ENCODE measurements at places on chromosomes 2 and 18.

DNA sequence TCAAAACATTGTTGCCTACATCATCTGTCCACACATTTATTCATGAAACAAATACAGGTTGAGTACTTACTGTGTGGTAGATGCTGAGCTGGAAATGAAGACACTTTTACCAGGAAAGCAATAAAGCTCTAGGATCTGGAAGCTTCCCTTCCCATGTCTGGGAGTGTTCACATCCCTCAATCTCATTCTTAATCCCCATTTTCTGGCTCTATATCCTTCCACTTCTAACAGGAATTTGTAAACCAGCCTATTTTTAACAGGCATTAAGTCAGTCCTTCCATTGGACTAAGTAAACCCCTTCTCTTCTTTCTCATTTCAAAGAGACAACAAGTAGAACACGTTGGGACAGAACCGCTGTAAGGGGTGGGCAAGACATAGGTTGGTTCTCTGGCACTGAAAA lies 589.5 kb downstream of the ARHGAP15 start:
- no peak for DNase-seq

- DNase-seq = no peak
Measured at GRCh38 chr2:25115902-25116301, 52.5 kb downstream of the POMC start.

GRCh38 chr2:239882331-239882732 lies 142.8 kb downstream of the NDUFA10 start:
- DNase-seq = peak; percentile 40

DNA sequence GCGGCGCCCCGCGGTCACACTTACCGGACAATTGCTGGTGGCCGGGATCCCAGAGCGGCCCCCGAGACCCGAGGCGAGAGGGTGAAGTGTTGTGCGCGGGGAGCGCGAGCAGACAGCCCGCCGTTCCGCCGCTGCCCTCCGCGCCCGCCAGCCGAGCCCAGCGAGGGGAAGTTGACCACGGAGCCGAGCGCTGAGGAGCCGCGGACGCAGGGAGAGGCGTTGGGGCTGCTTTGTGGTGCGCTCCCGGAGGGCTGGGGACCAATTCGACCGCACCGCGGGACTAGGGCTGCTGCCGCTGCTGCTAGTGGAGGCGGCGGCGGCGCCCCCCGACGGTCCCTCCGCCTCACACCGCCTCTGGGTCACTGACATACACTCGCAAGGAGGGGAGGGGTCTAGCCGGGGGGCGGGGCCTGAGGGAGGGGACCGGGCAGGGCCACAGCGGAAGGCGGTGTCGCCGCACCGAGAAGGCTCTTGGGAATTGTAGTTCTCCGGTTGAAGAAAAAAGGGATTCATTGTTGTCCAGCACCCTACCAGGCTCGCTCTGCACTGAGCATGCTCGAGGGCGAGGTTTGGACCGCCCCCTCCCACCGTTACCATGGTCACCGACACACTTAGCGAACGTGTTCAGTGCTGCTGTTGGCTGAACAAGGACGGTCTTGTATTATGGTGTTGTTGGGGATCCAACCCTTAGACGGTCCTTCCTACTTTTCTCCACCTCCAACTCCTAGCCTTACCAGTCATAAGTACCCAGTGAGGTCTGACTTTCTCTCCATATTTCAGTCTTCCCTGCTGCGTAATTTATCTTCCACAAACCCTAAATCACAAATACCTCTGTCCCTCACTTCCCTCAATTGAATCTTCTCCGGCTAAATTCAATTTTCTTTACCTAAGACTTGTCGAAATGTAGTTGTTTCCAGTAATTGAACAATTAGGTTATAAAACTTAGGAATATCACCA lies at the start of gene PELI1:
TSS of gene PELI1 (minus strand) at position 364 of the 957 bp plus-strand sequence. CDS start 36,110 bp downstream, outside the sequence.
- DNase-seq = peak; percentile 90

GRCh38 chr2:8408560-8409460 lies 273.0 kb upstream of the ID2 start:
- no peak for DNase-seq

GRCh38 chr18:813172-814071 lies 1.4 kb upstream of the YES1 start:
- DNase-seq = peak; percentile 76

DNA sequence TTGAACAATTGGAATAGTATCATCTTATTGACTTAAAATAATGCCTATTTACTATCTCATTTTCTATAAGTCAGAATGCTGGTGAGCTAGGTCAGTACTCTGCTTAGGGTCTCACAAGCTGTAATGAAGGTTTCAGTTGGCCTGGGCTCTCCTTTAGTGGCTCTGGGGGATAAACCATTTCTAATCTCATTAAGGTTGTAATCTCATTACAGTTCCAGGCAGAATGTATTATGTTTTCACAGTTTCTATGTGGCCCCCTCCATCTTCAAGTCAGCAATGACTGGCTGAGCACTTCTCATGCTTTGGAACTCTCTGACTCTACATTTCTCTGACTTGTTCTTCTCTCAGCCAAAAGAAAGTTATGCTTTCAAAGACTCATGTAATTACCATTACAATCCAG lies 163.1 kb downstream of the CCDC178 start:
- no peak for DNase-seq

- DNase-seq = no peak
Measured at GRCh38 chr18:77145364-77145901, 12.8 kb upstream of the MBP start.

DNA sequence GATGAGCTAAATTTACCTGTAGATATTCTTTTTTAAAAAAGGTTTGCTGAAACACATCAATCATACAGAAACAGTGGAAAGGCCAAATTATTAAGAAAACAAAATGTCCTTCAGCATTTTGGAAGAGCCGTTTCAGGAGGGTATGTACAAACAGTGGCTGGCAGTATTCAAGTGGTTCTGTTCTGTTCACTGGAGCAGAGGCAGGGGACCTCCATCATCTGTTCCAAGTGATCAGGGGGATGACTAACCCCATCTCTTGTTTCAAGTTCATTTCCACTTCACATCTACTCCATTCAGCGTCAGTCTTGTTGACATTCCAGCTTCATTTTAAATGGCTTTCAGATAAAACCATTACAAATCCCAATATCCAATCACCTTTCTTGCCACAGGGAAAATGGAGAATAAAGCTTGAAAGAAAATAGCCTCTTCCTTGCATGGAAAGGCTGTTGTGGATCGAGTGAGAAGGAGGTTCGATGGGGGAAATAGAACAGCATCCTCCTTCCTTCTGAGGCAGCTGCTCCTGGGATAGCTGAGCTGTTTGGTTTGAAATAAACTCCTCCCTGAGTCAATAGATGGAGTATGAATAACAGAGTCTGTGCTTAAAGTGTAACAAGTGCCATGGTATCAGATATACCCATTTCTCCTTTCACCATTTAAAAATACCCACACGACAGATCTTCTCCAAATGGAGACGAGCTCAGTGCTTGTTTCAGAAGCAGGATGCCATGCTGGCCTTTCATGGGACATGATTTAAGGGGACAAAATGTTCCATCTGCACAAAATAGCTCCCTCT lies 63.7 kb upstream of the OTOF start:
- DNase-seq = no peak

DNA sequence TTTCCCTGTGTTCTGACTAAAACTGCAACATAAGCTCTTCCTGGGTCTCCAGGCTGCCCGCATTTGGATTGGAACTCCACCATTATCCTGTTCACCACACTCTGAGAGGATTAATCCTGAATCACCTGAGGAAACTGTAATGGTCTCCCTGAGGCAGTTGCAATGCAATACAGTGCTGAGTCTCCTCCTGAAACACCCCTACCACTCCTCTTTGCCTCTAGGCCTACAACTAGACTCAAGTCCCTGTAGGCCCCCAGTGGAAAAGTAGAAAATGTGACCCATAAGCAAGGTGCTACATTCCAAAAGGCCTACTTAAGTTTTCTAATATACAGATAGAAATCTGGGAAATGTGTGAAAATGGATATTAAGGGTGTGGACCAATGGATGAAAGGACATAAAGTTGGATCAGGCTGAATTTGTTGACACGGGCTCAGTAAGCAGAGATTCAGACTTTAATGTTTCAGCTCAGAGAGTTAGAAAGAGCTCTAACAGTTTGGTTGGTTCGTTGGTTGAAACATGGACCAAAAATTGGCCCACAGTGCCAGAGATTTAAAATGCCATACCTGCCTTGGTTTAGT lies 222.3 kb upstream of the ZC3H15 start:
- DNase-seq = no peak

DNA sequence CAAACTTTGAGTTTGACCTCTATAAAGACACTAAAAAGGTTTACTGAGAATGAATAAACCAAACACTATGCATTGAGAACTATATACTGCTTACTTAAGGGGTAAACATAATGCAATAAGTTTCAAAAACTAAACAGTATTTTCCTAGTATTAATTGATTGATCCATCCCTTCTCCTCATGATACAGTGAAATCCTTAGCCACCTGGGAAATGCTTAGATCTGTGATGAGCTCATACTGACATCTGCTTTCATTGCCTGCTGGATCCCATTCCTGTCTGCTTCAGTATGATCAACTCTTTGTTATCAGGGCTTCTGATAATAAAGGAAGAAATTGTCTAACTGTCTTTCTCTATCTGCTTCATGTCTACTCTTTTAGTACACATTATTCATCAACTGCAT lies 74.9 kb upstream of the UBE2E3 start:
- no peak for DNase-seq

DNA sequence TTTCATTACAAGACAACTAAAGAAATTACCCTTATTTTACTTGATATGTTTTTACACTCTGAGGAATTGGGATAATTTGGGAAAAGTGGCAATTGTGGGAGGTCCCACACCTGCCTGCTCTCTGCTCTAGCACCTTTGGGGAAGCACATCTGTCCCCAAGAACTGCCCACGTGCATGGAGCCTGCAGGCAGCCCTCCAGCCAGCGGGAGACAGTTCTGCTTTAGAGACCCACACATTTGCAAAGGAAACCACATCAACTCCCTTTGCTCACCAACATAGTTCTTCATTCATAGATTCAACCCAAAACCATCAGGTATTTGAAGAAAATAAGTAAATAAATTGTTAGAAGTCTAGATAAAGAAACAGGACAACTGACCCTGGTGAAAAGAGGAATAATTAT lies 239.9 kb upstream of the ID2 start:
- no peak for DNase-seq

DNA sequence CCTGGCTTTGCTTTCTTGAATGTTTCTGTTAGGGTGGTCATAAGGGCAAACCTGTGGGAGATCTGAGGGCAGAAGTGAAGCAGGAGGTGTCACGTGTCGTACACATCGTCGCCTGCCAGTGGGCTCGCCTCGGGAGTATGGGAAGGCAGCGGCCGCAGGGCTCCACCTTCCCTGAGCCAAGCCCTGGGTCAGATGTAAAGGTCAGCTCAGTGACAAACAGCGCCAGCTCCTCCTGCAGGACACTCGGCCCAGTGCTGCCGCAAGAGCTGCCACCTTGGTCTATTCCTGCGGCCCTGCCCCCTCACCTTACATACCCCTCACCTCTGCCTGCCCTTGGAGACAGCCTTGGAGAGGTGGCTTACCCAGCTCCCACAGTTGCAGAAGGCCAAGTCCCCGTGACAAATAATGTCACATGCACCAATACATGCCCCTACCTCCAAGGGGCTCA lies 64.2 kb downstream of the PSMG2 start:
- no peak for DNase-seq

- no peak for DNase-seq
Measured at GRCh38 chr2:14678761-14679160, 46.2 kb downstream of the LRATD1 start.

DNA sequence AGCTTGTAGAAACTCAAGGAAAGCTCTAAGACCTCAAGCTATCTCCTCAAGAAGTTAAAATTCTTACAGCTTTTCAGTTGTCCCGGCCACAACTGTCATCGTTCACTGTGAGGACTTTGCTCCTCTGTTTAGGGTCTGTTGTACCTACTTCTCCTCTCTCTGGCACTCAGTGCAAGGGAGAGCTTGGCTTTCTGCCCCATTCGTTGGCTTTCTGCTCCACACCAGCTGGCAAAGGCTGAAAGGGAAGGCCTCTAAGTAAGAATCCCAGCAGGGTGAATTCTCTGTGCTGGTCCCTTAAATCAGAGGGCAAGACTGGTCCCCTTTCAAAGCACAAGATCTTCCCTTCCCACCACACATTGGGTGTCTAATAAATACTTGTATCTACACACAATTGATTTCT lies 17.3 kb downstream of the ZBTB7C start:
- DNase-seq = no peak

DNA sequence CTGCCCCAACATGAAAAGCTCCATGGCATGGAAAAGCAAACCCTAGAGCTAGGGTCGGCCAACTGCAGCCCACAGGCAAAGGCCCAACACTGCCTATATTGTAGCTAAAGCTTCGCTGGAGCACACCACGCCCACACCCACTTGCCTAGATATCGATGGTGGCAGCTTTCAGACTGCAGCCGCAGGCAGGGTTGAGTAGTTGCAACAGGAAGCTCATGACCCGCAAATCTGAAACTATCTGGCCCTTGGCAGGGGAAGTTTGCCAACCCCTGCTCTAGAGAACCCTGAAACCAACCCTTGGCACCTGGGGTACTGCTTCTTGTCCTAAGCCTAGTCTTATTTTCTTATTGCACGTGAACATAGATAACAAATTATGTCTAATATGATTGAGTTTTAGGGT lies 250.0 kb downstream of the SOX11 start:
- DNase-seq = no peak

- no peak for DNase-seq
Measured at GRCh38 chr2:40138314-40138713, 313.6 kb downstream of the SLC8A1 start.

GRCh38 chr2:71938108-71938507 lies 209.6 kb downstream of the CYP26B1 start:
- no peak for DNase-seq

DNA sequence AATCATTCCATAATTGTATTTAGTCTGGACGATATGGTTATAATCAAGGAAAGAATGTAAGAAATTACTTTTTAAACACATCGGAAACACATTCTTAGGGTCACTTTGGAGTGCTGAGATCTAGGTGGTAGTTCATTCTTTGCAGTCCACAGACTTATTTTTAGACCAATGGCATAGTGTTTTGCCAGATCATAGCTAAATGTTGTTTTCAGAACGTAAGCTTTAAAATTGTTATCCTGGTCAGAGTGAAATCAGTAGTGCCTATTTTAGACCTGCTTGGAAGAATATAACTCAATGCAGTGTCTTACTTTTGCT lies 4.3 kb downstream of the MYL12A start:
- no peak for DNase-seq

DNA sequence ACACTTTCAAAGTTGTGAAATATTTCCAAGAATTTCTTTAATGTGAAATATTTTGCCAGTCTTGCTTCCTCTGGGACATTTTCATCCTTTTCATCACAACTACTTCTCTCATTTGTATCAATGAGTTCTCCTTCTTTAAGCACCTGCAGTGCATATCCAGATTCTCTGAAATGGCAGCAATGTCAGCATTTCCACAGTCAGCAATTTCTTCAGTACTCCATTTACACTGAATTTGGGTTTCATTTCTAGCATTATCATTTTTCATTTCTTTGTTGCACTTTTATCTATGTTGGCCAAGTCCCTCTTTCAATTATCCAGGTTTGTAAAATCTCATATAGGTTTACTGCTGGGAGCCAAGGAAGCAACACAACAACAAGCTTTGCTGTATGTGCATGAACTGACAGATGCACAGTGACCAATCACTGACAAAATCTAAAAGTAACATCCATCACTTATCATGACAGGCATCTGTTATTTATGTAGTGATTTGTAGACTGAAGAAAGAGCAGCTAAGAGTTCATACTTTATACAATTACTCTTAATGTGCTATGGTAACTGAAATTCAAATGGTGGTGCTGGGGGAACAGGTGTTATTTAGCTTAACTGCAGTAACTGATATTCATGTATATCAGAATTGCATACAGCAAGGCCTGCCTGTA lies 43.9 kb downstream of the SS18 start:
- no peak for DNase-seq

GRCh38 chr2:181170256-181170655 lies 189.9 kb downstream of the UBE2E3 start:
- no peak for DNase-seq

Data from T-helper 2 cell (primary cell).